ENCODE measurements at places on chromosomes 2 and 18. TPM values are rescaled to one million over a fixed set of nuclear protein-coding genes. Genes with fewer than 3 reads are reported as not detected.

The BMP10 gene
- total RNA-seq: not detected

- DNase-seq: no peak
Observed at GRCh38 chr2:149184991-149185390, 145.4 kb upstream of the LYPD6 start.

DNA sequence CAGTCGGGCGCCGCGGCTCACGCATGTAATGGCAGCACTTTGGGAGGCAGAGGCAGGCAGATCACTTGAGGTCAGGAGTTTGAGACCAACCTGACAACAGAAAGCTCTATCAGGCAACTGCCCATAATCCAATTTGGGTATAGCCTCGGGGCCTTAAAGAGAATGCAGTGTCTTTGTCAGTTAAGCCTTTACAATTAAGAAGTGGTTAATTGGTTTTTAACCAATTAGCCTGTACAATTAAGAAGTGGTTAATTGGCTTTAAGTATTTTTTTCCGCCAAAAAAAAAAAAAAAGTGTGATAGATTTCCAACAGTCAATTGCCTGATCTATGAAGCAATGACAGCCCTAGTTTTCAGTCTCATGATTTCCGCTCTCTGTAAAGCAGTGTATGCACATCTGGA is 74.6 kb upstream of the NARS1 start:
- DNase-seq: no peak

The FN1 gene
- 217 TPM for total RNA-seq

The MRPL30 gene
- total RNA-seq: 21.9 TPM

The FHOD3 gene
- total RNA-seq: 5.4 TPM

- DNase-seq: no peak
Observed at GRCh38 chr2:203462308-203462707, 72.8 kb downstream of the RAPH1 start.

DNA sequence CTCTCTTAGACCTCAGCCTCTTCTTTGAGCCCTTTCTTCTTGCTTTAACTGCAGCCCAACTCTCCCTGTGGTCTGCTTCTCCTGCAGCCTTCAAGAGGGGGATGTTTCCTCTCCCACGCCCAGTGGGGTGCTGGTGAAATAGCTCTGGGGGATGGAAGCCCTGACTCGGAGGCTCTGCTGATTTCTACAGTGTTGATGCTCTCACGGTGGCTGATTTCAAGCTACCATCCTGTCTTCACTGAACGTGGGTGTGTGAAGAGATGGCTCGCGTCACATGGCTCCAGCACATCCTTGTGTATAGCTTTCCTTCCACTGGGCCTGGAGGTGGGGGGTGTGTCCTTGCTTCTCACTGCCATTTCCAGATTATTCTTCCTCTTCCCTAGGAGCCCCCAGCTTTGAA is 20.0 kb downstream of the MPP4 start:
- no peak for DNase-seq

- DNase-seq: peak; percentile 72
Observed at GRCh38 chr18:78713069-78713468, 266.5 kb upstream of the SALL3 start.

The EGR4 gene
- not detected for total RNA-seq

DNA sequence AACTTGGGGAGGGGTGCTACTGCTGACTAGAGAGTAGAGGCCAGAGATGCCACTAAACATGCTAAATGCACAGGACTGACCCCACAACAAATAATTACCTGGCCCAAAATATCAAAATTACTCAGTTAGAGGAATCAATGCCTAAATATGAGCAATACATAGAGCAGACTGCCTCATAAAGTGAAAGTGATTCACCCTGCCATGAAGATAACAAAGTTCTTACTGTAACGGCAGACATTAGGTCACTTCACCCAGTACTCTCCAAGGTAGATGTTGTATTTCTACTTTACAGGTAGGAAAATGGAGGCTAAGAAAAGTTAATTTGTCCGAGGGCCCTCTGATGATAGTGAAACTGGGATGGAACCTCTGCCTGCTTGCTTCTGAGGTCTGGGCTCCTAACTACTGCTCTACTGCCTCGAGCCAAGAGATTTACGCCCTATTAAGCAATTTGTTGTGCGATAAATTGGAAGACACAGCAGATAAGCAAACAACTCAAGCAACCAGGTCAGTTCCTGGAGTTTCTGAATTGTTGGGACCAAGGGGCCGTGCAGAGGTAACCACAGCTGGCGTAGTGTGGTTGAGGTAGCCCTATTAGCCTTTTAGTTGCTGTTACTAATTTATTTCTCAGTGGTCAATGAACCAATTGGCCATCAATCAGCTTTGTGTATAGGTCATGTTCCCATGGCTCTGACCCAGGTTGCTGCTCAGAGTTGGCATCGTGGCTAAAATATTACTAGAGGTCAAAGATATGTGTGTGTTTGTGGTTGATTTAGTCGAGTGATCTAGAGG is 4.8 kb downstream of the DHRS9 start:
- no peak for DNase-seq

The UGT1A3 gene
- not detected for total RNA-seq

DNA sequence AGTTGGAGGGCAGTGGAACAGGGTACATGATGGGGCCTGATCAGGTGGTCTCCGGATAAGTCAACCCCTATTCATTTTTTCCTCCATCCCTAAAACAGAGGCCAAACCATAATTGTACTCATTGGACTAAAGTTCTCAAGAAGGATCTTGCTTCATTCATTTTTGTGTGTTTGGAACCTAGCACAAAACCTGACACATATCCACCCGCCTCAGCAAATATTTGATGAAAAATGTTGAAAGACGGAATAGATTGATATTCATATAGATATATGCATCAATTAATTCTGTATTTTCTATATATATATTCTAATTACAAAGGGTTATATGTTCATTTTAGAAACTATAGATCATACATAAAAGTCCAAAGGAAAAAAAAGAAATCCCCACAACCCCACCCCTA is 21.9 kb downstream of the SLC4A1AP start:
- no peak for DNase-seq

DNA sequence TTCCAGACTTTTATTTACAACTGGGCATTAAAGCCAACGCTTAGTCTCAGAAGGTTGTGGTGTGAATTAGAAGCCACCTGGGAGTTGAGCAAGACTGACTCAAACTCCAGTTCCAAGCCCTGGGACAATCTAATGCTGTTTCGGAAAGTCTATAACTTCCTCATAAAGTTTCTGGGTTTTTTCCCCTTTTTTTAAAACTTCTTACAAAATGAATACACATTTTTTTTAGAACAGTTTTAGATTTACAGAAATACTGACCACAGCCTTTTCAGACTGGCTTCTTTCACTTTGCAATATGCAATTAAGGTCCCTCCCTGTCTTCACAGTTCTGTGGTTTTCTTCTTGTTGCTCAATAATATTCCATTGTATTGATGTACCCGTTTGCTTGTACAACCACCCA is 115.9 kb upstream of the TWIST2 start:
- no peak for DNase-seq

The ABCG8 gene
- total RNA-seq: not detected

GRCh38 chr2:160124571-160124970 is 62.2 kb upstream of the PLA2R1 start:
- no peak for DNase-seq

The CDH2 gene
- total RNA-seq: 0.71 TPM

DNA sequence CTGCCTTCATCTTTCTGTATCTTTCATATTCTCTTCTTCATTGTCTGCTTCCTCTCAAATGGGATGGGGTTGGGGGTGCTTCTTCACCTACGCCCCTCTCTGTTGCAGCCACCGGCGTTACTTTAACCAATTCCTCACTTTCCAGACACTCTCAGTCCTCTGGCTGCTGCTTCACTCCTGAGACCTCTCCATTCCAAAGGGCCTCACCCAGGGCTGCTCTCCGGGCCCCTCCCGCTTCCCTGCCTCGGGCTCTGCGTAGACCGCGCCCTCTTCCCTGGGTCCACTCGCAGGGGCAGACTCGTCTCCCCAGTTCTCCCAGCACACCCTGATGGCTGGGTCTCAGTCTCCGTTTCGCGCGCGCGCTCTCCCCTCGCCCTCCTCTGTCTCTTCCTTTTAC is 926 bp downstream of the SERPINB8 start:
- no peak for DNase-seq

DNA sequence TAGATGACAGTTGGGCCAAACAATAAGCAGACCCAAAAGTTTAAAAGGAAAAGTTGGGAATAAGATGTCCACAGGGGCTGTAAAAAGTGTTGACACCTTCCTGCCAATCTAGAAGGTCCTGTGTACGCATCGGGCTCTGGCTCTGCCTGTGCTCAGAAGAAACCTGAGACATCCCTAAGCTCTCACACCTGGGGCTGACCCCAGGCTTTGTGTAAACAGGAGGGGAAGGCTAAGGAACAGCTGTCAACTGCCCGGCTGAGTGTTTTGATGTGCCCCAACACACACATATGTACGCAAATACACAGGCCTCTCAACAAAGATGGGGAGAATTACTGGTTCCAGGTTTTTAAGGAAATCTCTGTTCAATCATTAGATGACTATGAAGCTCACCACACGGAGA is 59.5 kb downstream of the TMEM131 start:
- no peak for DNase-seq

The WNT6 gene
- total RNA-seq: 0.90 TPM

- no peak for DNase-seq
Observed at GRCh38 chr2:221034026-221034701, 537.9 kb downstream of the EPHA4 start.

DNA sequence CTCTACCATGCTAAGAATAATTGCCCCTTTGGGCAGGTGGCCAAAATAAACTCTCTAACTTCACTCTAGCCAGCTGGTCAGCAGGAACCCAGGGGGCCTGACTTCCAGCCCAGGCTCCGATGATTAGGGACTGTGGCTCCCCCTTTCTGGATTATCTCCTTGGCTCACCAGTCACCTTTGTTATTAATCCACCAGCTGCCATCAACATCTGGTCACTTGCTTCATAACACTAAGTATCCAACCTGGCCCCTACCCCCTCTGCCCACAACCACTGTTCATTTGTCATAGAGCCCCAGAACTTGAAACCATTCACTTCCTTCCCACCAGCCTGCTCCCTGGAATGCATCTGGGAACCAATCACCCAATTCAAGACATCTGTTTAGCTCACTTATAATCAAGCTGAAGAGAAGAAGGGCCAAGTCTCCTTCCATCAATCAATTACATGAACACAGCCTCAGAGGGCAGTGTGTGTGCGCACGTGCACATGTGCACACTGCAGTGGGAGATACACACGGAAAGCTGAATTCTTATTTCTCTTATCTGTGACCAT is 215.1 kb downstream of the ALK start:
- DNase-seq: no peak

- DNase-seq: no peak
Observed at GRCh38 chr2:12718711-12719399, 2.1 kb downstream of the TRIB2 start.

All from mesenteric fat pad (tissue), 1 donor.